ENCODE measurements at places on chromosomes 6 and 20.

- no peak overlapping the region for H3K4me3 ChIP-seq
- H3K27me3 ChIP-seq: no peaks in the 10 kb centered on the region
- no peaks in the 10 kb centered on the region for H3K4me1 ChIP-seq
- DNase-seq: no peak
- no peaks in the 10 kb centered on the region for H3K36me3 ChIP-seq
Observed at GRCh38 chr6:157584036-157584435, 203.0 kb downstream of the ZDHHC14 start.

GRCh38 chr6:21476112-21476511 lies 117.4 kb upstream of the SOX4 start:
- no peak for DNase-seq
- H3K4me3 ChIP-seq: no peak overlapping the region
- H3K36me3 ChIP-seq: no peaks in the 10 kb centered on the region
- H3K27me3 ChIP-seq: no peaks in the 10 kb centered on the region
- no peak overlapping the region for H3K27ac ChIP-seq

DNA sequence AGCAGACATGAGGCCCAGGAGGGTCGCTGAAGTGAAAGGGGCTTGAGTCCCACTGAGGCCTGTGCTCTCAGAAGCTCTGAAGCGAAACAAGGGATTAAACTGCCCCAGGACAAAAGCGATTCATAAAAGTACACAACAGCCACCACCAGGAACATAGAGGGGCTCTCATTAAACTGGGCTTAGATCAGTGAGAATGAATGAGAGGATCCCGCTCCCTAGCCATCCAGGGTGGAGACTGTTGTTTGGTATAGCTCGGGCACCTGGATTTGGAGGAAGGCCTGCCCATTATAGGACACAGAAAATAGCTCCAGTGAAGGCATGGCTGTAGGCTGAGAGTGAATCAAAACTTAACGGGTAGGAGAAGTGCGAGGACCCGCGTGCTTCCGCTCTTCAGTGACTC lies 91.6 kb upstream of the TAB2 start:
- no peak overlapping the region for H3K27ac ChIP-seq
- H3K4me1 ChIP-seq: peaks cover 3% of the 10 kb centered on the region
- DNase-seq: no peak
- H3K36me3 ChIP-seq: no peaks in the 10 kb centered on the region
- no peaks in the 10 kb centered on the region for H3K27me3 ChIP-seq

GRCh38 chr20:17334932-17335331 lies 108.1 kb downstream of the PCSK2 start:
- H3K36me3 ChIP-seq: no peaks in the 10 kb centered on the region
- no peak for DNase-seq
- no peak overlapping the region for H3K27ac ChIP-seq
- H3K4me3 ChIP-seq: no peak overlapping the region
- no peaks in the 10 kb centered on the region for H3K27me3 ChIP-seq

DNA sequence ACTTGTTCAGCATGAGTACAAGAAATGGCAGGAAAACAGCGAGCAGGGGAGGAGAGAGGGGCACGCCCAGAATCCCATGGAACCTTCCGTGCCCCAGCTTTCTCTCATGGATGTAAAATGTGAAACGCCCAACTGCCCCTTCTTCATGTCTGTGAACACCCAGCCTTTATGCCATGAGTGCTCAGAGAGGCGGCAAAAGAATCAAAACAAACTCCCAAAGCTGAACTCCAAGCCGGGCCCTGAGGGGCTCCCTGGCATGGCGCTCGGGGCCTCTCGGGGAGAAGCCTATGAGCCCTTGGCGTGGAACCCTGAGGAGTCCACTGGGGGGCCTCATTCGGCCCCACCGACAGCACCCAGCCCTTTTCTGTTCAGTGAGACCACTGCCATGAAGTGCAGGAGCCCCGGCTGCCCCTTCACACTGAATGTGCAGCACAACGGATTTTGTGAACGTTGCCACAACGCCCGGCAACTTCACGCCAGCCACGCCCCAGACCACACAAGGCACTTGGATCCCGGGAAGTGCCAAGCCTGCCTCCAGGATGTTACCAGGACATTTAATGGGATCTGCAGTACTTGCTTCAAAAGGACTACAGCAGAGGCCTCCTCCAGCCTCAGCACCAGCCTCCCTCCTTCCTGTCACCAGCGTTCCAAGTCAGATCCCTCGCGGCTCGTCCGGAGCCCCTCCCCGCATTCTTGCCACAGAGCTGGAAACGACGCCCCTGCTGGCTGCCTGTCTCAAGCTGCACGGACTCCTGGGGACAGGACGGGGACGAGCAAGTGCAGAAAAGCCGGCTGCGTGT lies 11.6 kb downstream of the TNFAIP3 start:
- no peak for DNase-seq
- H3K4me3 ChIP-seq: no peak overlapping the region
- H3K4me1 ChIP-seq: peaks cover 12% of the 10 kb centered on the region
- H3K27me3 ChIP-seq: no peaks in the 10 kb centered on the region
- no peak overlapping the region for H3K27ac ChIP-seq

DNA sequence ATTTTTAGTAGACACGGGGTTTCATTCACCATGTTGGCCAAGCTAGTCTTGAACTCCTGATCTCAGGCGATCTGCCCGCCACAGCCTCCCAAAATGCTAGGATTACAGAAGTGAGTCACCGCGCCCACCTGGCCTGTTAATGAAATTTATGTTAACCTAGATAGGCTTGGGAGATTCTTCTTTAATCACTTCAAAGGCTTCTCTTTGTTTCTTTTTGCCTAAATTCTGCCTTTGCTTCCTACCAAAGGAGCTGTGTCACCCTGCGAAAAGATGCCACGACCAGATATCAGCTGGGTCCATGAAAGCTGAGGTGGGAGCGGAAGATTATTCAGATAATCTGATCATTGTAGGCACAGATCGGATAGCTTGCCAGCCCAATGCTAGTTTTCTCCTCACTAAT lies 75.3 kb downstream of the GMPR start:
- DNase-seq: no peak
- H3K36me3 ChIP-seq: peaks cover 3% of the 10 kb centered on the region
- no peak overlapping the region for H3K27ac ChIP-seq
- no peaks in the 10 kb centered on the region for H3K27me3 ChIP-seq
- peaks cover 2% of the 10 kb centered on the region for H3K4me1 ChIP-seq

- no peaks in the 10 kb centered on the region for H3K27me3 ChIP-seq
- no peaks in the 10 kb centered on the region for H3K36me3 ChIP-seq
- H3K4me1 ChIP-seq: peaks cover 5% of the 10 kb centered on the region
- H3K4me3 ChIP-seq: no peak overlapping the region
- no peak for DNase-seq
Observed at GRCh38 chr6:113055061-113055460, 707.9 kb downstream of the RFPL4B start.

GRCh38 chr20:53823121-53823764 lies 229.6 kb upstream of the ZNF217 start:
- no peaks in the 10 kb centered on the region for H3K36me3 ChIP-seq
- no peak for DNase-seq
- peaks cover 5% of the 10 kb centered on the region for H3K4me1 ChIP-seq
- H3K27me3 ChIP-seq: no peaks in the 10 kb centered on the region
- H3K4me3 ChIP-seq: no peak overlapping the region

DNA sequence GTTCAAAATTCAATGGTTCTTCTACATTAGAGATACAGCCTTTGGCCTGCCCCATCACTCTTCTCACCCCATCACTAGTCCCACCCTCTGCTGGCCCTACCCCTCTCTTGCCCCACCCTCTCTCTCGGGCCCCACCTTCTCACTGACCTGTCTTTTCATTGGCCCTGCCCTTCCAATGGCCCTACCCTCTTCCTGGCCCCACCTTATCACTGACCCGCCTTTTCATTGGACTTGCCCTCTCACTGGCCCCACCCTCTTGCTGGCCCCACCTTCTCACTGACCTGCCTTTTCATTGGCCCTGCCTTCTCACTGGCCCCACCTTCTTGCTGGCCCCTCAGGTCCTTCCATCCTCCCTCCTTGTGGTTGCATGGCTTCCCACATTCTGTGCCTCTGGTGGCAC lies 107.2 kb upstream of the PLEKHG1 start:
- no peak overlapping the region for H3K27ac ChIP-seq
- no peaks in the 10 kb centered on the region for H3K4me1 ChIP-seq
- no peaks in the 10 kb centered on the region for H3K27me3 ChIP-seq
- H3K36me3 ChIP-seq: no peaks in the 10 kb centered on the region
- no peak overlapping the region for H3K4me3 ChIP-seq
- no peak for DNase-seq

DNA sequence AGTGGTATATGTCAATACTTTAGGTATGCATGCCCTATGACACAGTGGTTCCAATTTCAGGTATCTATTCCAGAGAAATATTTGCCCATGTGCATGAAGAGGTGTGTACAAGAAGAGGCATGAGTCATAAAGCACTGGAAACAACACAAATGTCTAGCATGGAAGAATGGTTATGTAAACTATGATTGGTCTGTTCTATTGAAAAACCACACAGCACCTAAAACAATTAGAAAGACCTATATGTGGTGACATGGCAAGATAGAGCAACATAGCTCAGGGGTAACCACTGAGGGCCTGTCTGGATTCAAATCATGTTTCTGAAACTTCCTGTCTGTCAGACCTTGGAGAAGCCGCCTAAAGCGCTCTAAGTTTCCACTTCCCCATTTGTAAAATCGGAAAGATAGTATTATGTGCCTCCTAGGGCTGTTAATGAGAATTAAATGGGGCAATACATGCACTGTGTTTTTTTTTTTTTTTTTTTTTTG lies 76.0 kb upstream of the SHLD1 start:
- H3K4me3 ChIP-seq: no peak overlapping the region
- no peaks in the 10 kb centered on the region for H3K36me3 ChIP-seq
- H3K27me3 ChIP-seq: no peaks in the 10 kb centered on the region
- no peak overlapping the region for H3K27ac ChIP-seq
- peak; percentile 38 for DNase-seq

DNA sequence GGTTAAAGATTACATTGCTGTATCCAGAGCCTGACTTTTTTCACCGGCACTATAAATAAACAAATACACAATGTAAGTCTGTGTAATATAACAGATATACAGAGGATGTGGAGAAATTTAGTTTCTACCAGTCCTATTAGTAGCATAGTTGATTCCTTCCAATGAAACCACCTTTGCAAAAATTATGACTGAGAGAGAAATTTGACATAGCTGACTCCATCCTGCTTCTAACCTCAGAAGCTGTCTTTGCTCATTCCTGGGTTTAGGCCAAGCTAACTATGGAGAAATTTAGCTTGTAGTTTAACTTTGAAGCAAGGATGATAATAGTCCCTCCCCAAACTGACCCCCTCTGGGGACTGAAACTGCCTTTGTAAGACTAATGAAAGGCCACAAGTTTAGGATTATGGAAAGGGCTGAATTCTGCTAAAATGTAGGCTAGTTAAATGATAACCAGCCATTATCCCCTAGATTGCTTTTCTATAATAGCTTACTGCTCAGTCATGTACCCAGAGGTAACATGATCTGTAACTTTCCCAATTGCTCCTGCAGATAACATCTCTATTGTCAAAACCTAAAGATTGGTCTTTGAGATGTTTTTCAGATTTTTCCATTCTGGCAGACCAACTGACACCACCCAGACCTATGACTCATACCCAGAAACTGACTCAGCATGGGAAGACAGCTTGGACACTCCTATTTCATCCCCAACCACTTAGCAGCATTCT lies 172.8 kb upstream of the ARG1 start:
- H3K4me3 ChIP-seq: no peak overlapping the region
- no peak overlapping the region for H3K27ac ChIP-seq
- H3K4me1 ChIP-seq: no peaks in the 10 kb centered on the region
- H3K27me3 ChIP-seq: no peaks in the 10 kb centered on the region

All from common myeloid progenitor, CD34-positive (primary cell).